ENCODE measurements at places on chromosomes 3 and 15.

- DNase-seq = peak; percentile 54
Measured at GRCh38 chr3:11434017-11434526, 161.9 kb downstream of the ATG7 start.

DNA sequence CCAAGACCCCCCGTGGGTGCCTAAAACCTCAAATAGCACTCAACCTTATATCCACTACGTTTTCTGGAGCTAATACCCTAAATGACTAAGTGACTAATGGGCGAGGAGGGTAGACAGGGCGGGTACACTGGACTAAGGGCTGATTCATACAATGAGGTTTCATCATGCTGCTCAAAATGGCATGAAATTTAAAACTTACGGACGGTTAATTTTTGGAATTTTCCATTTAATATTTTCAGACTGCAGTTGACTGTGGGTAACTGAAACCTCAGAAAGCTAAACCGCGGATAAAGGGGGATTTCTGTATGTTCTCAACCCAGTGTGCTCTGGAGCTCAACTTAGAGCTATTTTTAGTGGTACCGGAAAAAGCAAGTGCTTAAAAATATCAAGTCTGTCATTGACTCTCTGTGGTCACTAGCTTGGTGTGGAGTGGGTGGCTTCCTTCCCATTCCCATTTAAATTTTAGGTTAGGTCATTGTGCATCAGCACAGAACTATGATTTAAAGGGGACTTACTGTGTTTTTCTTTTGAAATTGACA lies 72.9 kb downstream of the LRRC28 start:
- DNase-seq = peak; percentile 60

DNA sequence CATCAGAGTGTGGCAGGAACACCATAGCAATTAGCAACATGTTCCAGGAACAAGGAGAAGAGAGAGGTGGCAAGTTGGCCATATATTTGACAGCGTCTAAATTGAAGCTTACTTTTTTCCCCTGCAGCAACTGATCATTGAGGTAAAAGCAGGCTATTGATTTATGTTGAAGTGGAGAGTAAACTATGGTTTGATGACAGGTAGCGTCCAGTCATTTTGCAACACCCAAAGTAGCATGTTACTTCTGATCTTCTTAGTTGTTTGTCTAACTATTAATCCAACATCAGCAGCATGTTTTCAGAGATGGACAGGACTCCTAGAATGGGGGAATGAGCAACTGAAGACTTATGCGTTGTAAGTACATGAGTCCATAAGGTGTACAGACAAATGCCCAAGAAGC lies 225.8 kb downstream of the ZPLD1 start:
- no peak for DNase-seq

DNA sequence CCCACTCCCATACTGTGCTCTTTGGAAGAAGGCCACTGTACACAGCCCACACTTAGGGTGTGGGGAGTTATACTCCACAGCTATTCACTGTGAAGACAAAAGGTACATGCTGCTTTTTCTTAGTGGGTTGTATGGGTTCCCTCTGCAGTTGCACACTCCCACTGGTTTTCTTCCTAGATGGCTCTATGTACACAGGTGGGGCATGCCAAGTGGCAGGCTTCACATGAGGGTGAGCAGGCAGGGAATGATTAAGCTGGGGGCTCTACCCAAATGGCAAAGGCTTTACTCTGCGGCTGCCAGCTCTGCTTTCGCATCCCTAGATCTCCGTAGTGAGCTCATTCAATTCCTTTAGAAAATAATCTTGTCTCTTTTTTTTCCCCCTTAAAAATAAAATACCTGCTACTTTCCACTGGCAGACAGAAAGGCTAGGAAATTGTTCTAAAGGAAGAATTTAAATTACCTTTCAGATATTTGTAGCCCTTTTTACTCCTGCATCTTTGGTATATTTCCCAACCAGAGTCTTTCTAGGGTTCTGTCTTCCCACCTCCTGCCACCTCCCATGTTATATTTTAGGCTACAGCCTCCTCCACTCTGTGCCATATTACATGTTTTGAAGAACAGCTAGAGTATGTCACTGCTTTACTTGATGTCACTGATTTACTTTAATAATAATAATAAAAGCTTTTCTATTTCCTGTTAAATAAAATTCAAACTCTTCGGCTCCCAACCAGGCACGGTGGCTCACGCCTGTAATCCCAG lies 8.2 kb downstream of the LARP6 start:
- DNase-seq = no peak
